ENCODE measurements at places on chromosomes 2 and 18. TPM values are rescaled to one million over a fixed set of nuclear protein-coding genes. Genes with fewer than 3 reads are reported as not detected.

IL36B gene
- not detected for total RNA-seq

ZNF892 gene
- total RNA-seq = 7.2 TPM

CYP27A1 gene
- total RNA-seq = 6.5 TPM

ABCB11 gene
- not detected for total RNA-seq

SLC5A7 gene
- total RNA-seq = 0.36 TPM

SAG gene
- total RNA-seq = 0.43 TPM

GRCh38 chr2:62293490-62294271, 97.8 kb downstream of the B3GNT2 start:
- no peaks in the 10 kb centered on the region for H3K36me3 ChIP-seq
- no peak overlapping the region for H3K4me3 ChIP-seq
- H3K27me3 ChIP-seq = no peaks in the 10 kb centered on the region
- no peak for DNase-seq
- peak overlapping the region; percentile 29 for H3K27ac ChIP-seq

GRCh38 chr18:79604205-79604912, 75.2 kb upstream of the CTDP1 start:
- H3K27ac ChIP-seq = no peak overlapping the region
- H3K36me3 ChIP-seq = no peaks in the 10 kb centered on the region
- H3K4me1 ChIP-seq = peaks cover 11% of the 10 kb centered on the region
- H3K4me3 ChIP-seq = no peak overlapping the region

DNA sequence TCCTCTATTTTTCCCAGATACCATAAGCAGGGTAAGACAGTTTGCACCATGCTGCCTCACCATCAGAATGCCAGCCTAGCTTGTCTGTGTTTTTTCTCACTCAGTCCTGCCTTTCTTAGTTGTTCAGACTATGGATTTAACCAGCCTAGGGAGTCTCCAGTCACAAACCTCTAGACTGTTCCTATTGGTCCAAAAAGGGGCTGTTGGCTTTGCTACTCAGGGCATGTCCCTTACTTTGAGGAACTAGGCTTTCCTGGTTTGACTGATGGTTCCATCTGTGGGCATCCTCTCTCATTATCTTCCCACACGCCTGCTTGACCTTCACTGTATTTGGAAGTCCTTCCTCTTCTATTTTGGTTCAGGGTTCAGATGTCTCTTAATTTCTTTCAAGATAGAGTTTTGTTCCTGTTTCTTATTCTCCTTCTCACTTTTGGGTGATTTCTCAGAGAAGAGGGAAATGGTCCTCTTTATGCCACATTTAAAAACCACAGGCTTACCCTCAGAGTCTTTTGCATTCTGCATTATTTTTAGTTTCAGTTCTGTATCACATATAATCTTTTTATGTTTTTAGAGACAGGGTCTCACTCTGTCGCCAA, 31.3 kb upstream of the TMEM131 start:
- H3K27me3 ChIP-seq = peaks cover 8% of the 10 kb centered on the region
- H3K4me1 ChIP-seq = peaks cover 9% of the 10 kb centered on the region
- no peak overlapping the region for H3K4me3 ChIP-seq
- DNase-seq = no peak
- no peak overlapping the region for H3K27ac ChIP-seq

DNA sequence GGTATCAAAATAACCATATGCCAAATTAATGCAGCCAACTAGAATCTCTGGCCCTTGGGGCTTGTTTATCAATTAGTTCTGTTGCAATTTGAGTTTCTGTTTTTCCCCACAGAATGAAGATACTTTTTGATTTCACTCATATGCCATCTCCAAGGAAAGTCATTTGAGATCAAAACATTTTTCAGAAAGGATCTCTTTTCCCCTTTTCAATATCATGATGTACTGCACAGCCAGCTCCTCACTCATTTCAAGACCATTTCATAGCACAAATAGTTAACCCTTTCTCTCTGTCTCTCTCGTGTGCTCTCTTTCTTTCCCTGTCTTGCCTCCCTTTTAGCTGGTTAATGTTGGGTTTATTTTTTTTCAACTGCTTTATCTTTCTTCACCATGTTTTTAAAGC, 387.3 kb downstream of the STK39 start:
- no peak overlapping the region for H3K27ac ChIP-seq
- peaks cover 5% of the 10 kb centered on the region for H3K27me3 ChIP-seq
- peaks cover 15% of the 10 kb centered on the region for H3K4me1 ChIP-seq
- H3K4me3 ChIP-seq = no peak overlapping the region

GRCh38 chr2:83068714-83069113, 1390.4 kb downstream of the SUCLG1 start:
- no peaks in the 10 kb centered on the region for H3K27me3 ChIP-seq
- DNase-seq = no peak
- H3K27ac ChIP-seq = no peak overlapping the region
- H3K36me3 ChIP-seq = no peaks in the 10 kb centered on the region
- H3K4me3 ChIP-seq = no peak overlapping the region

DNA sequence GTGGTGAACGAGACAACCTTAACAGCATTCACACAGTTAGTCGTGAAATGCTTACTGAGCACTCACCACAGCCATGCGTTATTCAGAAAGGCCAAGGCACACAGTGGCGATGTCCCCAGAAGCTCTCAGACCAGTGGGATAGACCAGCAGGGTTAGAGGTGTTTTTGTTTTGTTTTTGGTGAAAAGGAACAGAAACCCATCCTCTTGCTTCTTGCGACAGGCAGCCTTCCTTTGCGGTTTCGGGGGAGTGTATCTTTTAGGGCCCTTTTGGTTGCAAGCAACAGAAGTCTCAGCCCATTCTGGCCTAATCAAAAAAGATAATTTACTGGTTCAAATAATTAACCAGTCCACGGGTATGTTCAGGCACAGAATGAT, 4.7 kb downstream of the GNLY start:
- no peaks in the 10 kb centered on the region for H3K36me3 ChIP-seq
- H3K4me1 ChIP-seq = no peaks in the 10 kb centered on the region
- H3K4me3 ChIP-seq = no peak overlapping the region
- H3K27me3 ChIP-seq = peaks cover 6% of the 10 kb centered on the region

DNA sequence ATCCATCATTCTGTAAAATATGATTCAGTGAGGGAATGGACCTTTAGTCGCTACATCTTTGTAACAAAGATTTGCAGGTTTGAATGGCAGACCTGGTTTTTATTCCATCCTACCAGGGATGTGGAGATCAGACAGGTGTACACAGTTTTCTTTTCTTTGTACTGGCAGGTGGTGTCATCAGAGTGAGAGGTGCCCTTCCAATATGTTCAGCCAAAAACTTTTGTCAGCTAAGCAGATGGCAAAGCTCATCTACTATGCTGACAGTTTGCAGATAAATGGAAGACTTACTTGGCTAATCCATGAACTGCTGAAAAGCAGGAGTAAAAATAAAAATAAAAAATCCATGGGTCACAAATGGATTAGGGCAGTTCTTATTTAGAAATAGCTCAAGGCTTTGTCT, 185.5 kb upstream of the DOK6 start:
- H3K27ac ChIP-seq = no peak overlapping the region
- no peak overlapping the region for H3K4me3 ChIP-seq

DNA sequence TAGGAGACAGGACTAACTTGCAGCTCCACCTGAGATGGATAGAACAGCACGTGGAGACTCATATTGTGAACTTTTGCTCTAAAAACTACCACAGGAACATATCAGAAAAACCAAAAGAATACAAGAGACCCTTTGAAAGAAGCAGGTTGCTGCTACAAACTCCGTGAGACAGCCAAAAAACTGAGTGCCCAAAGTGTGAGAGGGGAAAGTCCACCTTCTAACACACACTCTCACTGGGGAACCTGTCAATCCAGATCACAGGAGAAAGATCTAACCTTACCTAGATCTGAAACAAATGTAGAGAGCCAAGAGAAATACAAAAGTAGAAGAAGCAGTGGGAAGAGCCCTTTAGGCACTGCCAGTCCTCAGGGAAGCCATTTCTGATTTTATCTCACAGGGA, 46.3 kb upstream of the SPOPL start:
- no peak overlapping the region for H3K4me3 ChIP-seq
- H3K4me1 ChIP-seq = peaks cover 6% of the 10 kb centered on the region
- DNase-seq = no peak
- H3K27me3 ChIP-seq = no peaks in the 10 kb centered on the region
- no peaks in the 10 kb centered on the region for H3K36me3 ChIP-seq
- H3K27ac ChIP-seq = no peak overlapping the region

- H3K4me1 ChIP-seq = no peaks in the 10 kb centered on the region
- peaks cover 4% of the 10 kb centered on the region for H3K36me3 ChIP-seq
- H3K4me3 ChIP-seq = no peak overlapping the region
- H3K27ac ChIP-seq = no peak overlapping the region
These were observed 12.7 kb downstream of the MAIP1 start for GRCh38 chr2:199968126-199968525.

DNA sequence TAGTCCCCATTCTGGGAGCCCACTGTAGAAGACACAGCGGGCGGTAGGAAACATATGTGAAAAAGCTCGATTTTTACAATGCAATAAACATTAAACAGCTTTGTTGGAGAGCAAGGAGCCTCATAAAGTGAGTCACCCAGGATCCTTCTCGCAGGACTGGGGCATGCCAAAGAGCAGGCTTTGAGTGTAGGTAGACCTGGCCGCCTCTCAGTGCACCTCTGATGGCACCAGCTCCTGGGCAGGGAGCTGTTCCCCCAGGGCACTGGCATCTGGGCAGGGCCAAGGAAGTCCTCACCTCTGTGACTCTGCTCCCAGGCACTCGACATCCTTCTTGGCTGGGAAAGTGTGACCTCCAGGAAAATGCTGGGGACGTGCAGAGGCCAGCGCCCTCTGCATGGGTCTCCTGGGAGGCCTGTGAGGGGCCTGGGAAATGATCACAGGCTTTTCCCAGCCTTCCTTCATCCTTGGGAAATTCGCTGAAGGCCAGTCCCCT, 94.2 kb downstream of the POLR1A start:
- DNase-seq = no peak
- no peaks in the 10 kb centered on the region for H3K27me3 ChIP-seq
- no peak overlapping the region for H3K4me3 ChIP-seq
- H3K4me1 ChIP-seq = no peaks in the 10 kb centered on the region
- no peak overlapping the region for H3K27ac ChIP-seq

DNA sequence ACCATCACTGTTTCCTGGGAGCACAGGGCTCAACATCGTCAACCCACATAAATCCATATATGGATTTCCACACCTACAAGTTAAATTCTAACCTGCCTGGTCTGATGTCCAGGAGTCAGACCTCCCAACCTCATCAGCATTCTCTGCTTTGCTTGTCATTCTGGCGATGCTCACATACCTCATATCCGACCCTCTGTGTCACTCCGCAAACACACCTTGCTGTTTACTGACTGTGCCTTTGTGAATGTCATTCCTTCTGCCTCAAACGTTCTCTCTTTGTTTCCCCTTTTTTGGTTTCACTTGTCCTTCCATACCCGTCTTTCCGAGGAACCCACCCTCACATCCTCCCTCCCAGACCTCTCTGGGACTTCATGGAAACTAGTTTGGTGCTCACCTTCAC, 187.1 kb downstream of the ACTR3 start:
- H3K4me1 ChIP-seq = no peaks in the 10 kb centered on the region
- no peak overlapping the region for H3K4me3 ChIP-seq
- no peaks in the 10 kb centered on the region for H3K36me3 ChIP-seq
- H3K27ac ChIP-seq = peak overlapping the region; percentile 3
- no peak for DNase-seq
- no peaks in the 10 kb centered on the region for H3K27me3 ChIP-seq

GRCh38 chr2:199273042-199273511, 184.7 kb downstream of the SATB2 start:
- no peaks in the 10 kb centered on the region for H3K4me1 ChIP-seq
- H3K27ac ChIP-seq = no peak overlapping the region
- DNase-seq = no peak
- H3K27me3 ChIP-seq = no peaks in the 10 kb centered on the region

DNA sequence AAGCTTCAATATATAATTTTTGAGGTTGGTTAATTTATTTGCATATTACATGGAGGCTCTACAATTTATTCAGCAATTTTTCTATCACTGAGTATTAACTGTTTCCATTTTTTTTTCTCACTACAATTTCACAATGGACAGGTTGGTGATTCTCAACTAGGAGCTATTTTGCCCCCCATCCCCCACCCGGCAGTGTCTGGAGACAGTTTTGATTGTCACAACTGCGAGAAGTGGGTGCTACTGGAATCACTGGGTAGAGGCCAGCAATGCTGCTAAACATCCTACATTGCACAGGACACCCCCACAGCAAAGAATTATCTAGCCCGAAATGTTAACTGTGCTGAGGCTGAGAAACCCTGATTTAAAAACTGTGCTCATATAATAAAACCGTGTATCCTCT, 82.6 kb downstream of the CCDC93 start:
- no peak overlapping the region for H3K4me3 ChIP-seq
- no peaks in the 10 kb centered on the region for H3K4me1 ChIP-seq
- peaks cover 47% of the 10 kb centered on the region for H3K36me3 ChIP-seq
- H3K27me3 ChIP-seq = no peaks in the 10 kb centered on the region
